ENCODE measurements at places on chromosomes 13 and 19. TPM values are rescaled to one million over a fixed set of nuclear protein-coding genes. Genes with fewer than 3 reads are reported as not detected.

DNA sequence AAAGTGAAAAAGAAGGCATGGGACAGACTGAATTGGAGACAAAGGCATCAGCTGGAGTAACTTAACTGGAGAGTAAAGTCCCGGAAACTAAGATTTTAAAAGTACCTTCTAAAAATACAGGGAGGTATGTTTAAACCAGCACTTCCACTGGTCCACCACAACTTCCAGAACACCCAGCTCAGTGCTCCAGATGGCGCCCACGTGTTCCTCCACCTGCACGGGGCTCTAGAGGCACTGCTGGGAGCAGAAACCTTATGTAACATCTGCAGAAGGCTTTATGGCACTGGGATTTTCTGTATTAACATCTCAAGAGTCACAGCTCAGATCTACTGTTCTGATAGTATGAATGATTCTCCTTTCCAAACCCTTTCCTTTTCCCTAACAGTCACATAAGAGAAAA, 252.1 kb downstream of the DCLK1 start:
- H3K4me1 ChIP-seq: peaks cover 2% of the 10 kb centered on the region
- H3K4me3 ChIP-seq: no peak overlapping the region
- DNase-seq: no peak
- H3K27ac ChIP-seq: no peak overlapping the region

DNA sequence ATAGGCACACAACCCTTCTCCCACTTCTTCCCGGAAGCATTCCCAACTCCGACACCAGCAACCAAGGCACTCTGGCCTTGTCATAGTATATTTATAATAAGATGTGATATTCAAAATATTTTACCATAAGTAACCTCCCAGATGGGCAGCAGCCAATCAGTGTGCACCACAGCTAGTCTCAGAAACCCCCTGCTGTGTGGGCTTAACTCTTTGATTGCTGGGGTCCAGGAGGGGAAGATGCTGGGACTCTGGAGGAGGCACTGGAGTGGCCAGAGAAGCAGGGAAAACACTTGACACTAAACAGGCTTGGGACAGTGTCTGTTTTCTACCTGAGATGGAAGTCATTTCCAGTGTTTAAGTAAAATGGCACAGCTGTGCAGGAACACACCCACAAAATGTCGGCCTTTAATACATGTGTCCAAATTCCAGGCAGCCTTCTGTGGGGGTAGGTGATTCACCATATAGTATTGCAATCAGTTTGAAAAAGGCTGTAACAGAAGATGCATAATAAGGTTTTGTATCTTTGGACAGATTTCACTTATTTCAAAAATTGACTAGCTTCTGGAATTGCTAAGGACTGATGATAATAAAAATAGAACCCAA, 100.7 kb downstream of the MBNL2 start:
- H3K27me3 ChIP-seq: no peaks in the 10 kb centered on the region
- no peaks in the 10 kb centered on the region for H3K36me3 ChIP-seq
- no peaks in the 10 kb centered on the region for H3K4me1 ChIP-seq
- H3K4me3 ChIP-seq: no peak overlapping the region
- no peak for DNase-seq

- DNase-seq: peak; percentile 61
- no peaks in the 10 kb centered on the region for H3K4me1 ChIP-seq
- H3K4me3 ChIP-seq: no peak overlapping the region
- no peak overlapping the region for H3K27ac ChIP-seq
Observed at GRCh38 chr13:113740661-113741060, 18.4 kb upstream of the TMEM255B start.

Gene DDA1
- total RNA-seq: 33.2 TPM

DNA sequence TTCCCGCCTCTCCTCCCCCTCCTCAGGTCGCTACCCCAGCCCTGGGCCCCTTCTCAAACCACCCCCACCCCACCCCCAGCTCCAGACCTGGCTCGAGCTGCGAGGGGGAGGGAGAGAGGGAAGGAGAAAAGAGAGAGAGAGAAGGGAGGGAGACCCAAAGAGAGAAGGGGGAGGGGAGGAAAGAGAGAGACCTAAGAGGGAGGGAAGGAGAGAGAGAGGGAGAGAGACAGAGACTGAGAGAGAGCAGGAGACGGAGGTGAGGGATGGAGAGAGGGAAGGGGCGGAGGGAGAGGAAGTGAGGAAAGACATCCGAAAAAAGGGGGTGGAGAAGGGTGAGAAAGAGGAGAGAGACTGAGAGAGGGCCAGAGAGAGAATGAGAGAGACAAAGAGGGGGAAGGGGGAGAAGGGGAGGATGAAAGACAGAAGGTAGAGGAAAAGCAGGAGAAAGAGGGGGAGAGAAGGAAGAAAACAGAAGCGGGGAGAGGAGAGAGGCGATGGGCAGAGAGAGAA, 2.0 kb upstream of the SPACA6 start:
- peak overlapping the region; percentile 14 for H3K27ac ChIP-seq
- no peak for DNase-seq
- no peaks in the 10 kb centered on the region for H3K4me1 ChIP-seq

GRCh38 chr13:64371045-64371444, 2859.1 kb downstream of the PCDH9 start:
- no peaks in the 10 kb centered on the region for H3K36me3 ChIP-seq
- no peak overlapping the region for H3K27ac ChIP-seq
- no peaks in the 10 kb centered on the region for H3K4me1 ChIP-seq
- no peak for DNase-seq
- no peak overlapping the region for H3K4me3 ChIP-seq

Gene DAPK3
- total RNA-seq: 197 TPM

Gene ZNF491
- 4.8 TPM for total RNA-seq

- H3K4me3 ChIP-seq: no peak overlapping the region
- H3K27ac ChIP-seq: no peak overlapping the region
- no peaks in the 10 kb centered on the region for H3K36me3 ChIP-seq
- no peak for DNase-seq
- H3K4me1 ChIP-seq: no peaks in the 10 kb centered on the region
Observed at GRCh38 chr13:98293570-98294142, 116.6 kb upstream of the RNF113B start.

GRCh38 chr13:33624740-33625139, 193.2 kb upstream of the RFC3 start:
- DNase-seq: no peak
- no peaks in the 10 kb centered on the region for H3K36me3 ChIP-seq
- no peak overlapping the region for H3K27ac ChIP-seq
- no peak overlapping the region for H3K4me3 ChIP-seq
- no peaks in the 10 kb centered on the region for H3K27me3 ChIP-seq

- no peak overlapping the region for H3K4me3 ChIP-seq
- no peaks in the 10 kb centered on the region for H3K4me1 ChIP-seq
- H3K27me3 ChIP-seq: no peaks in the 10 kb centered on the region
- DNase-seq: no peak
- H3K36me3 ChIP-seq: no peaks in the 10 kb centered on the region
- H3K27ac ChIP-seq: no peak overlapping the region
Observed at GRCh38 chr13:55199134-55199533, 1941.6 kb upstream of the PRR20A start.

Measured in aorta (tissue), 5 donors.